Glutamatergic neuron (in vitro differentiated cells): ENCODE measurements at places on chromosomes 4 and X. TPM values are rescaled to one million over a fixed set of nuclear protein-coding genes. Genes with fewer than 3 reads are reported as not detected.
A peak's percentile ranks its signal among the peaks of the same experiment; 100 is the strongest.

DNA sequence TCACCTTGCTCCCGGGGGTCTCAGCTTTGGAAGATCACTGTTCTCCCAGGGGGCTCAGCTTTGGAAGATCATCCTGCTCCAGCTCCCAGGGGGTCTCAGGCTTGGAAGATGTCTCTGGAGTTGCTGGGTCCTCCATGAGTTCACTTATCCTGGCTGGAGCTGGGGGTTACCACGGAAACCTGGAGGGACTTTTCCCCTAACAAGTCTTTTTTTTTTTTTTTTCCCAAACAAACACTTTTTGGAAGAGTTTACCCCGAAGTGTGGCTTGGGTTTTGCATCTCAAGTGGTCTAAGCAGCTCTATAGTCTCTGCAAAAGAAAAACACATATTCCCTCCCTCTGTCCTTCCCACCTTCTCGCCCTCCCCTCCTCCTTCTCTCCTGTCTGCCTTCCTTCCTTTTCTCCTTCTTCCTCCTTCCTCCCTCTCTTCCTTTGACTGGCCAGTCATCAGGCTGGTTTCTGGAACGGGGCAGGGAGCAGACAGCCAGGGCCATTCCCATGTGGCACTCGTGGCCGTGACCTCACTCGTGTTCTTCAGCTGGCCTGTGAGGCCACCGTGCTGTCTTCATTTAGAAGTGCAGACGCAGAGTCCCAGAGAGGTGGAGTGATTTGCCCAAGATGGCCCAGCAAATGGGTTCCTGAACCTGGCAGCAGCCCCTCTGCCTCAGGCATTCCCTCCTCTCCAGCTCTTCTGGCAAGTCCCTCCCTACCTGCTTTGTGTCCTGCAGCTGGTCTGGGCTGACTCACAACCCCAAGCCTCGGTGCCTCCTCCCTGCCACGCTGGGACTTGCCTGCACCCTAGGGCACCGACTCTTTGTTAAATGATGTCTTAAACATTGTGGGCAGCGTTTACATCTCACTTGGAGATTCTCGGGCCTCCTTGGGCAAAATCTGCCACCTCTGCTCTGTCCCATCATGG lies 25.9 kb upstream of the HMX1 start:
- H3K27ac ChIP-seq, result no peak overlapping the region
- peaks cover 9% of the 10 kb centered on the region for H3K36me3 ChIP-seq
- no peak overlapping the region for H3K4me3 ChIP-seq

DNA sequence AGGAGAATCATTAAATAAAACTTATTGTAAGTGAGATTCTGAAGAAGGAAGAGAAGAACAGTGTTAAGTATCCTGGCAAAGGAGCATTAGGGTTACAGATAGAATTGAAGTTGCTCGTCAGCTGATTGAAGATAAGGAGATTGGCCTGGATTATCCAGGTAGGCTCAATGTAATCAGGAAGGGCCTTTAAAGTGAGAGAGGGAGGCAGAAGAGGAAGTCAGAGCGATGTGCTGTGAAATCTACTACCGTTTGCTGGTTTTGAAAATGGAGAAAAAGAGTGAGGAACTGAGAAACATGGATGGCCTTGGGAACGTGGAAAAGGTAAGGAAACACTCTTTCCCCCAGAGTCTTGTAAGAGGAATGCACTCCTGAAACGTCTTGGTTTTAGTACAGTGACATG lies 245.7 kb downstream of the ANTXR2 start:
- H3K4me1 ChIP-seq, result no peaks in the 10 kb centered on the region
- no peak overlapping the region for H3K4me3 ChIP-seq
- H3K27ac ChIP-seq, result no peak overlapping the region
- H3K36me3 ChIP-seq, result peaks cover 3% of the 10 kb centered on the region

DNA sequence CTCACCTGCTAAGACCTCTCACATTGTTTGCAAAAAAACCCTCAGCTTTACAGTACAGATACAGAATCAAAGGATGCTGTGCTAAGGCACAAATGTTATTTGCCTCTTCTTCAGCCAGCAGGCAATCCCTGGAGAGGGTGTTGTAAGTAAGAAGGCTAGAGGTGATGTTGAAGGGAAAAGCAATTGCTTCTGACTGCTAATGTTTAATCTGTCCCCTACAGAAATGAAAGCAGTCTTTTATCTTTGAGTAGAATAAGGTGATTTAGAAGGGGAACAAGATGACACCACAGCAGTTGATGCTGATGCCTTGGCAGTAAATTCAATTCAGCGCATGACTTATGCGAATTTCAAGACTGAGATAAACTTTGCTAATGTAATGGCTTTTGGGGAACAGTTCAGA lies 1064.8 kb upstream of the IGFBP7 start:
- no peak overlapping the region for H3K27ac ChIP-seq
- H3K27me3 ChIP-seq, result peaks cover 2% of the 10 kb centered on the region
- H3K4me1 ChIP-seq, result peaks cover 9% of the 10 kb centered on the region
- no peaks in the 10 kb centered on the region for H3K36me3 ChIP-seq
- H3K4me3 ChIP-seq, result no peak overlapping the region
- no peak for DNase-seq

DNA sequence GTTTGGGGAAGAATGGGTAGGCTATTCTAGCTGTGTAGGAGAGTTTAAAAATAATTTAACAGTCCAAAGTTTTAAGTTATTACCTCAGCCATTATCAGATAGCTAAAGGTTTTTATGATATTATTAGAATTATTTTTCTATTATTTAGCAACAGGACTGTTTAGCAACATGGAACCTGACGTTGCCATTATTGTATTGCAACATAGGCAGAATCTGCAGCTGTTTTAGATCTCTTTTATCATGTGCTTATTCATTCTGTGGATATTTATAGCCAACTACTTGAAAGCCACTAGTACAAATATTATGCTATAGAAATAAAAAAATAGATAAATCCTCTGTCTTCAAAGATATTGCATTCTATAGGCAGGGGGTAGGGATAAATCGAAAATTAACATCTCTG lies 382.0 kb upstream of the TRAM1L1 start:
- H3K36me3 ChIP-seq, result no peaks in the 10 kb centered on the region
- H3K27me3 ChIP-seq, result peaks cover under 1% of the 10 kb centered on the region
- no peak overlapping the region for H3K27ac ChIP-seq
- no peaks in the 10 kb centered on the region for H3K4me1 ChIP-seq

- H3K36me3 ChIP-seq, result peaks cover 5% of the 10 kb centered on the region
- no peak within 1 kb of the TSS for H3K27ac ChIP-seq
- peaks cover 15% of the 10 kb centered on the region for H3K4me1 ChIP-seq
- DNase-seq, result peak; percentile 41
- peaks cover 54% of the 10 kb centered on the region for H3K27me3 ChIP-seq
- H3K4me3 ChIP-seq, result peak within 1 kb of the TSS; percentile 70
Measured at GRCh38 chr4:54099748-54100574, at the start of gene GSX2. Gene GSX2, plus strand, starts transcription at chr4:54100163. Its CDS starts 182 bp downstream, at chr4:54100345.

- H3K27me3 ChIP-seq, result no peaks in the 10 kb centered on the region
- peaks cover 3% of the 10 kb centered on the region for H3K4me1 ChIP-seq
- no peak for DNase-seq
Measured at GRCh38 chr4:185265942-185266341, 56.5 kb downstream of the SNX25 start.

GRCh38 chr4:140113653-140114052 lies 40.3 kb downstream of the MAML3 start:
- H3K27ac ChIP-seq, result no peak overlapping the region
- H3K4me3 ChIP-seq, result no peak overlapping the region
- no peak for DNase-seq
- peaks cover 19% of the 10 kb centered on the region for H3K4me1 ChIP-seq

DNA sequence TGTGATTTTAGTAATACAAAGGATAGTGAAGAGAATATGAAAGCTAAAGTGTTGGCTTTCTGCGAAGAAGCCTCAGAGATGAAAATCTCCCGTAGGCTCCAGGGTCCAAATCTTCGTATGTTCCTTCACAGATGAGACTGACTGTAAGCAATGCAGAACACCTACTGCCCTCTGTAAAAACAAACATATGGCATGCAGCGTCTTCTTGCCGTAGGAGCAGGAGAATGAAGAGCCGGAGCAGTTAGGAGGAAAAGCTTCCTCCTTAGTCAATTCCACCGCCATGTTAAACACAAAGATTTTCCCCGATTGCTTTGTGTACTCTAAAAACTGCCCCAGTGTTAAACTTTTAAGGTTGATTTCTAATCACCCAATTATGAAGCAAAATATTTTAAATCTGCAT lies 22.5 kb downstream of the RWDD4 start:
- peaks cover 23% of the 10 kb centered on the region for H3K4me1 ChIP-seq
- H3K4me3 ChIP-seq, result peak overlapping the region; percentile 51
- no peaks in the 10 kb centered on the region for H3K27me3 ChIP-seq
- DNase-seq, result no peak
- peak overlapping the region; percentile 94 for H3K27ac ChIP-seq
- H3K36me3 ChIP-seq, result no peaks in the 10 kb centered on the region

- H3K4me3 ChIP-seq, result no peak overlapping the region
- no peak overlapping the region for H3K27ac ChIP-seq
- no peaks in the 10 kb centered on the region for H3K4me1 ChIP-seq
- no peaks in the 10 kb centered on the region for H3K36me3 ChIP-seq
Measured at GRCh38 chrX:150935467-150935866, 37.0 kb upstream of the CD99L2 start.

GRCh38 chrX:46236411-46236810 lies 308.8 kb downstream of the ZNF674 start:
- no peak overlapping the region for H3K4me3 ChIP-seq
- no peaks in the 10 kb centered on the region for H3K4me1 ChIP-seq
- H3K36me3 ChIP-seq, result no peaks in the 10 kb centered on the region

DNA sequence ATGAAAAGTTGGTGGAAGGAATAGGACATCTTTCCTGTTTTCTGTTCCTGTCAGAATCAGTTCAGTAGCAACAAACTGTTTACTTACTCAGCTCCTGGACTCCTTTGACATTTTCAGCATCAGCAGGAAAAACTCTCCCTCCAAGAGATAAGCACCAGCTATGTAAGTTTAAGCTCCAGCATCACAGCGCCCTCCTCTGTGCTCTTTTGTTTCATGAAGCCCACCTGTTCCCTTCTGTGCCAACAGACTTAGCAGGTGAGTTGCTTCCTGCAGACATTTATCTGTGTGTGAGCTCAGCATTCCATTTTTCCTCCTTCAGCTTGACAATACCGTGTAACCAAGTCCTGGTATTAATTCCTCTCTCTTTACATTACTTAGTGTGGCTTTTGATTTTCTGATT lies 644.1 kb upstream of the AGA start:
- H3K4me1 ChIP-seq, result peaks cover 12% of the 10 kb centered on the region
- no peaks in the 10 kb centered on the region for H3K36me3 ChIP-seq
- DNase-seq, result no peak
- H3K4me3 ChIP-seq, result no peak overlapping the region

DNA sequence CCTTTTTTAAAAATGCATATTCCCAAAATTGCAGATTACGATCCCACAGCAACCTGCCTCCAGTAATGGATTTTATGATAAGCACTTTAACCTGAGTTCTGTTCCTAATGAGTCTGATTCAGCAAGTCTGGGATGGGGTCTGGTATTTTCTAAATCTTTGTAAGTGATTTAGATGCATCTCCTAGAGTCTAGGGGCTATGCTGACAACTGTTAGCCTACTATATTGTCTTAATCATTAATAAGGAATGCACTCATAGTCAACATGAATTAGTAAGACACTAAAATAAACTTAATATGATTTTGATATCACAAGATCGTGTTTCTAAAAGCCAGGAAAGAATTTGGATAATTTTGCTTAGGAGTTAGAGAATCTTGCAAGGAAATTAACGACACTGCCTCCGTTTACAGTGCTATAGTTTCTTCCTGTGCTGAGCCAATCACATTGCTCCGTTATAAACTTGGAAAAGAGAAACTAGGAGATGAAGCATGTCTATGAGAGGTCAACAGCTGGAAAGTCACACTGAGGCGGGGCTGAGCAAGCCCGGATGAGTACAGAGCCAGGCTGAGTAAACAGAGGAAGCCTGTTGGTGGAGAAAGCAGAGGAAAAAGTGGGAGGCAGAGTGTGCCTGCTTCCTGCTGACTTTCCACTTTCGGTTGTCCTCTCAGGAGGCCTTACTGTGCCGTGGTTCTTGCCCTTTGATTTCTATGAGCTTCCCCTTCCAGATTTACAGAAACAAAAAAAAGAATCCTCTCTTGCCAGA lies 5.4 kb downstream of the SCARB2 start:
- peaks cover 12% of the 10 kb centered on the region for H3K27me3 ChIP-seq
- H3K36me3 ChIP-seq, result peaks cover 6% of the 10 kb centered on the region
- DNase-seq, result no peak
- peaks cover 66% of the 10 kb centered on the region for H3K4me1 ChIP-seq

GRCh38 chr4:138112389-138112788 lies 129.8 kb downstream of the SLC7A11 start:
- no peak overlapping the region for H3K27ac ChIP-seq
- no peak overlapping the region for H3K4me3 ChIP-seq
- peaks cover 12% of the 10 kb centered on the region for H3K4me1 ChIP-seq

GRCh38 chrX:131066237-131066636 lies 8.1 kb downstream of the ARHGAP36 start:
- no peaks in the 10 kb centered on the region for H3K36me3 ChIP-seq
- no peak overlapping the region for H3K27ac ChIP-seq
- no peaks in the 10 kb centered on the region for H3K4me1 ChIP-seq

GRCh38 chrX:119107206-119107605 lies 20.4 kb downstream of the KIAA1210 start:
- no peak overlapping the region for H3K27ac ChIP-seq
- DNase-seq, result no peak
- H3K36me3 ChIP-seq, result no peaks in the 10 kb centered on the region
- H3K27me3 ChIP-seq, result no peaks in the 10 kb centered on the region

DNA sequence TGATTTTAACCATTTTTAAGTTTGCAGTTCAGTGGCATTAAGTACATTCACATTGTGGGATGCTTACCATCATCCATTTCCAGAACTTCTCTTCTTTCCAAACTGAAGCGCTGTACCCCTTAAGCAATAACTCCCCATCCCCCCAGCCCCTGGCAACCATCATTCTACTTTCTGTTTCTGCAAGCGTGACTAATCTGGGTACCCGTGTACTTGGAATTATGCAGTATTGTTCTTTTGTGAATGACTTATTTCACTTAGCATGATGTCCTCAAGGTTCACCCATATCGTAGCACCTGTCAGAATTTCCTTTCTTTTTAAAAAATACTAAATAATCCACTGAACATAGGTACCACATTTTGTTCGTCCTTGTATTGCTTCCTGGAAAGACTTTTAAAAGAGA lies 32.9 kb downstream of the USP9X start:
- H3K27ac ChIP-seq, result no peak overlapping the region
- H3K27me3 ChIP-seq, result peaks cover 1% of the 10 kb centered on the region
- no peaks in the 10 kb centered on the region for H3K36me3 ChIP-seq
- peaks cover 9% of the 10 kb centered on the region for H3K4me1 ChIP-seq

DNA sequence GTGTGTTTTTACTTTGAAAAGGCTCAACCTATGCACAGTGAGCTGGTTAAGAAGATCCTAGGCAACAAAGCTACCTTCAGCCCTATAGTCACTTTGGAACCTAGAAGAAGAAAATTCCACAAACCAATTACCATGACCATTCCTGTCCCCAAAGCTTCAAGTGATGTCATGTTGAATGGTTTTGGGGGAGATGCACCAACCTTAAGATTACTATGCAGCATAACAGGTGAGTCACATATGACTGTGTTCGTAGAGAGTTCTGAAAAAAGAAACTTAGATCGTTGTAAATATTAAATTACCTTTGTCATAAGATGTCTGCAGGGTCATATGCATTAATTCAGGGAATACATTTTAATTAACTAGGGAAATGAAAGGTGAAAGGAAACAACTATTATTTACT lies 287.1 kb downstream of the ANK2 start:
- DNase-seq, result no peak
- no peak overlapping the region for H3K27ac ChIP-seq
- peaks cover 10% of the 10 kb centered on the region for H3K27me3 ChIP-seq
- no peak overlapping the region for H3K4me3 ChIP-seq
- peaks cover 23% of the 10 kb centered on the region for H3K36me3 ChIP-seq
- peaks cover 7% of the 10 kb centered on the region for H3K4me1 ChIP-seq

The QRFPR gene
- total RNA-seq, result not detected

The KLHL13 gene
- total RNA-seq, result 46.9 TPM

The MID2 gene
- 5.5 TPM for total RNA-seq

The KLHL4 gene
- 39.9 TPM for total RNA-seq

The NUP62CL gene
- 1.6 TPM for total RNA-seq

The TBC1D8B gene
- 4.6 TPM for total RNA-seq

The UGT2B17 gene
- total RNA-seq, result not detected

The TMPRSS11B gene
- total RNA-seq, result not detected
